ENCODE measurements at places on chromosomes 16 and 17.

DNA sequence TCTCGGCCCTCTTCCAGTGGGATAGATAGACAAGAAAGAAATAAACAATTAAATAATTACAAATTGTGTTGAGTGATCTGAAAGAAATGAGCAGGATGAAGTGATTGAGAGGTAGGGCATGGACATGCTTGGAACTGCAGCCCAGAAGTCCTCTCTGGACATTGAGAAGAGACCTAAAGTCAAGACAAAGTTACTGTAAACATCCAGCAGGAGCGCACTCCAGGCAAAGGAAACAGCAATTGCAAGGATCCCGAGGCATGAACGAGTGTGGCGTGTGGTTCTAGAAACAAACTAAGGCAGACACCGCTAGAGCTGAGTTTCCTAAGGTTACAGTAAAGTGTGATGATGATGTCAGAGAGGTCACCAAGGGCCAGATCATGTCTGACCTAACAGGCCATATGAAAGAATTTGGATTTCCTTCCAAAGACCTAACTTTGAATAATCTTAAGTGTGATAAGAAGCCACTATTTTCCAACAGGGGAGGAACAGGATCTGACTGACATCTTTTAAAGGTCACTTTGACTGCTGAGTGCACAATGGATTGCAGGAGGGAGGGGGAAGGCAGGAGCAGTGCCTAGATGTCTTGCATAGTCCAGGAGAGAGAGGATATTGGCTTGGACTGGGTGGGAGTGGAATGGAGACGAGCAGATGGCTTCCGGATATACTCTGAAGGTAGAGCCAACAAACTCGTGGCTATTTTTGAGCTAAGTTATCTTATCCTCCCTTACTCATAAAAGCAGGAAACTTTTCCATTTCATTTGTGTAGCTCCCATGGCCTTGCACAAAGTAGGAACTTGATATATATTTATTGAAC, 19.0 kb downstream of the ABCC12 start:
- no peak for DNase-seq

GRCh38 chr17:49021095-49021767, 24.0 kb downstream of the IGF2BP1 start:
- DNase-seq = no peak

- no peak for DNase-seq
Observed at GRCh38 chr16:55324285-55325079, 479 bp downstream of the IRX6 start.

GRCh38 chr17:10019941-10020451, 114.9 kb upstream of the RCVRN start:
- DNase-seq = no peak

GRCh38 chr16:27408012-27408601, 6.1 kb downstream of the IL21R start:
- no peak for DNase-seq

- DNase-seq = no peak
Observed at GRCh38 chr16:82665025-82665424, 38.3 kb downstream of the CDH13 start.

DNA sequence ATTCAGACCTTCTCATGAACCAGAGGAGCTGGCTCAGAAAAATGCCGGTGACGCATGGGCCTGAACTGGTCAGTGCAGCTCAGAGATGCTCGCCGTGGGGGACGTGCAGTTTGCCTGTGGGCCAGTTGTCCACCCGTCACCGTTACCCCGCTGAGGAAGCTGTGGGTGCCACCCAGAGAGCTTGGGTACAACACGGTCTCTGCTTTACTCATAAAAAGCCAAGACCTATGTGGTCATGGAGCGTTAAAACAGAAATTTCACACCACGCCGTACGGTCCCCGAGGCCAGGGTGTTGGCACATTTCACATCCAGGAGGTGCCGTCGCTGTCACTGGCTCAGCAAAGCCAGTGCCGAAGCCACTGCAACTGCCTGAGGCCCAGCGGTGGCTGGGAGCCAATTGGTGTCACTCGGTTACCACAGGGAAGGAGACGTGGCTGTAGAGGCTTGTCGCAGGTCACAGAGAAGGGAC, 120.9 kb downstream of the METRNL start:
- no peak for DNase-seq

DNA sequence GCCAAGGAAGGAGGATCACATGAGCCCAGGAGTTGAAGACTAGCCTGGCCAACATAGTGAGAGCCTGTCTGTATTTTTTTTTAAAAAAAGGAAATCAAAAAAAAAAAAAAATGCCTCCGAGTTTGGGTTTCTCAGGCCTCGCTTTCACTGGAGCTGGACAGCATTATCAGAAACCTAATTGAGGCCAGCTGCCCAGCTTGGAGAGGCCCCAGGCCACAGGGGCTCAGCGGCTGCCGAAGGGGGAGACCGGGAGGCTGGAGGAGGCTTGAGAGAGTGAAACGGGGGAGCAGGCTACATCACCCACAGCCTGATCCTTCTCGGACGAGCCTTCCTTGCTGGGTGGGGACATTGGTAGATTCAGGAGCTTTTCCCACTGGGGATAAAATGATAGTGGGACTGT, 5.1 kb downstream of the TTYH2 start:
- no peak for DNase-seq

DNA sequence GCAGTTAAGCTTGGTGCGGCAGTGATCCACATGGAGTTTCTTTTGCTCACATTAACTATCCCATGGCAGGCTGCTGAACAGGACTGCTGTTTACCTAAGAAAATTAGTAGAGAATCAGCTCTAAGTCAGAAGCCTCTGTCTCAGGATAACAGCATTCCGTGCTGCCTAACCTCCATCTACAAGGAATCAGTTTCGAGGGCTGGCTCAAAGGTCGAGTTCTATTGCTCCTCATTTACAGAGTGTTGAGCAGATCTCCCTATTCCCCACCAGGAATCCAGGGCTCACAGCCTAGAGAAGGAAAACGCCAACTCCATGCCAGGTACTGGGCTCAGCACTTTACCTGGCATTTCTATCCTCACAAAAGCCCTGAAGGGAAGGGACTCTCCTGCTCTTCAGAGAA, 9.9 kb downstream of the GINS2 start:
- DNase-seq = no peak

GRCh38 chr17:60652454-60653247, 25.0 kb upstream of the BCAS3 start:
- DNase-seq = no peak

GRCh38 chr17:47057830-47058229, 78.8 kb upstream of the RPRML start:
- DNase-seq = no peak

DNA sequence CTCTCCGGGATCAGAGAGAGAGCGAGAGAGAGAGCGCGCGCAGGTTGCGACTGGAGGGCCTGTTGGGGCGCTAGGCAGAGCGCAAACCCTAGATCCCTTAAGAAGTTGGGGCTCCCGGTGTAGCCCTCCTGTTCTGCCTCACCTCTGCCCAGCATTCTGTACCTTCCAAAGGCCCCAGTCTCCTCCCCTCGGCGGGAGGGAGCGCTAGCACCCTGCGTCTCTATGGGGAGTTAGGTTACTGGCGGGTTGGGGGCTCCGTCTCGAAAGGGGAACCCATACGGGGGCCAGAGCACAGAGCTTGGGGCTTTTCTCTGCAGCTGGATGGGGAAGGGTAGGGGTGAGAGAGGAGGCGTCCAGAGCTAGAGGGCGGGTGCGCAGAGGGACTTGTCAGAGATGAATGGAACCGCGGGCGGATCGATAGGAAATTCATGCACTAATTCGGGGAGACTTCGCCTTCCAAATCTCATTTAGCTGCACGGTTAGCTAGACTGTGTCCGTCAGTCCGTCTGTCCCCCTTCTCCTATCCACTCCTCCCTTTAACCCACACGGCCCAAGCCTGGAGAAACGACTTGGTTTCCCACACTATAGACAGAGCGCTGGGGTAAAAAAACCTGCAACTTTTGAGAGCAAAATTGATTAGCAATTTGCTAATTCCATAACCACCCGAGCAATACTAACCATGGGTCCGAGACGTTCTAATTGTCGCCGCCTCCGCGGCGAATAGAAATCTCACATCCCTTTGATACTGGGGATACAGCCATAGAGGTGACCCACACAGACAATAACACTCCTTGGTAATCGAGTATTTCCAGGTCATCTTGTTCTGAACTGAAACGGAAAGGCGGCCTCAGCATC, 693 bp upstream of the HOXB4 start:
- DNase-seq = no peak

DNA sequence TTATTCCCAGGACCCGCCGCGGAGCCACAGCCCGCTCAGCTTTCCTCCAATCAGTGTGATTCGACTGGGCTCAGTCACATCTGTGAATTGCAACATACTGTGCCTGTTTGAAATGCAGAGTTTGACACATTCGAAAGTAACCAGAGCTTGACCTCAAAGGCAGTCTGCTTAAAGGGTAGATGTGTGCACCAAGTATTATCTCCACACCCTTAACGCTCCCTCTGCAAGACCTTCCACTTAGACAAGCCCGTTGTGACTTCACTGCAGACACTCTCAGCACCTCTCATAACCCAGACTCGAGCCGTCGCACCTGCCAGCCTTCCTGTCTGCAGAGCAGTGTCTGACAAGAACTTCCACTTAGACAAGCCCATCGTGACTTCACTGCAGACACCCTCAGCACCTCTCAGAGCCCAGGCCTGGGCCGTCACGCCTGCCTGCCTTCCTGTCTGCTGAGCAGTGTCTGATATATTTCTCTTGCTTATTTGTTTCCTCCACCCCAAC, 3.7 kb downstream of the KLHDC4 start:
- no peak for DNase-seq

DNA sequence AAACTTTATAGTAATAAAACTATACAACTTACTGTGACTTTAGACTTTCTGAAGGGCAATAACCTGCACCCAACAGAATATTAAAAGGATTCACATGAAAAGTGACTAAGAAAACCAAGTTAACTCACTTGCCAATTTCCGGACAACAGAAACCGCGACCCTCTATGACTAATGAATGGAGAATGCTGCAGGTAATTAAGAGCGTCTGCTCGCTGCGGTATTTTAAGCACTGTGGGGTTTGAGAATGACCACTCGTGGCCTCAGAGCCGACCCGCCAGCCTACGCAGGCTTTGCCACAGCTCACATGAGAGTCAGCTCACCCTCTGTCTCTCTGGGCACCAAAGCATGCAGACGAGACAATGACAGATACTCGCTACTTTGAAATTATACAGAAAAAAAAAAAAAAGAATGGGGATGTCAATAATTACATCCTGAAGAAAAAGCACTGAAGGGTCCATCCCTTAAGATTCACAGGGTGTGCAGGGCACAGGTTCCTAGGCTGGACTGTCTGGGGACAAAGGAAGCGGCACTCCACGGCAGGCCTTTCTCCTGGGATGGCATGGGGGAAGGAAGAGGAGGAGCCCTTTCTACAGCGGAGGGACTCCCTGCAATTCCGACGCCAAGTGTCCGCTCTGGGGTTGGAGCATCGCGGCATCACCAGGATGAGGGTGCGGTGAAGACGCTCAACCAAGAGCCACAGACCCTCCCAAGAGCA, 35.0 kb downstream of the ZCCHC14 start:
- DNase-seq = no peak

DNA sequence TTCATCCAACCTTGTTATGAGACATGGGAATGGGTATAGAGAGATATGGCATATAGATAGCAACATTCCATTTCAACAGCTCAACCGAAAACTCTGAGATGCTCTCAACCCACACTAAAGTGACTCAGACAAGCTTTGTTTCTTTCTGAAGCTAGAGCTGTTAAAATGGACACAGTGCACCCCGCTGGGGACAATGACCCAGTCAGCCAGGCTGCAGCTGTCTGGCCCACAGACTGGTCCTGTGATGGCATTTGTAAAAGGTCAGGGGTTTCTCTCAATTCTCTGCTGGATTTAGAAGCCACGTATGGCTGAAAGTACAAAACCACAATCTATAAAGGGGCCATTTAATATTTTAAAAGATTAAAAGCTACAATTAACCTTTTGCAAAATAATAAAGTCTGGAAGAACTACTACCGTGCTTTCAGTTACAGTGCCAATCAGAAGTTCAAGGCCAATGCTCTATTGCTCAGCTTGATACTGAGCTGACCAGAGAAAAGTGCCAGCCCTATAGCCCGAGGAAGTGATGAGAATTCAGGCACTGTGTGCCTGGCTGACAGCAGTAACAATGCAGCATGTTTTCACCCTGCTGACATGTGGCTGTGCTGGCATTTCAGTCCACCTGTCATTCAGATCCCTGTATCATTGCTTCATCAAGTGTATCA, 60.2 kb downstream of the TEX2 start:
- no peak for DNase-seq

DNA sequence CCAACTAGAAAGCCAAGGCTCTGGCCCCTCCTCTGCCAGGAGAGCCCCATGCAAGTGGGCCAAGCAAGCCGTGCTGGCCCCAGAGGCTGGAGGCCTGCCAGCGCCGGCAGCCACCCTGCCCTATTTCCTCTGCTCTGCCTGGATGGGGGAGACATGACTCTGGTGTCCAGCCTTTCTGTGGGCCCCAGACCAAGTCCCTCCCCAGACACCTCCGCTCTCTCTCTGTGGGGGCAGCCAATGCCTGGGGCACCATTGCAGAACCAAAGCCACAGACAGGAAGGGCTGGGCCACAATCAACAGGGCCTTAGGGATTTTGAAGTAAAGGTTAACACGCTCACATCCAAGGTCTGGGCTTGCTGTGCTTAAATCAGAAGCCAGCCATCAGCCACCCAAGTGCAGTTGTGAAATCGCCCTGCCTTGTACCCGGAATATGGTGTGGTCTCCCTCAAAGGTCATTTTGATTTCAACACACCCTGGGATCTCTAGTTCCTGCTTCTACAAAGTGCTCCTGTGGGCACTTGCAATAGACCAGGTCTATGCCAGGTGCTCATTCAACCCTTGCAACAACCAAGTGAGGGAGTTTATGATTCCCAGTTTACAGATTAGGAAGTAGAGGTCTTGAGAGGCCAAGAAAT, 63.5 kb upstream of the TEX2 start:
- DNase-seq = no peak

DNA sequence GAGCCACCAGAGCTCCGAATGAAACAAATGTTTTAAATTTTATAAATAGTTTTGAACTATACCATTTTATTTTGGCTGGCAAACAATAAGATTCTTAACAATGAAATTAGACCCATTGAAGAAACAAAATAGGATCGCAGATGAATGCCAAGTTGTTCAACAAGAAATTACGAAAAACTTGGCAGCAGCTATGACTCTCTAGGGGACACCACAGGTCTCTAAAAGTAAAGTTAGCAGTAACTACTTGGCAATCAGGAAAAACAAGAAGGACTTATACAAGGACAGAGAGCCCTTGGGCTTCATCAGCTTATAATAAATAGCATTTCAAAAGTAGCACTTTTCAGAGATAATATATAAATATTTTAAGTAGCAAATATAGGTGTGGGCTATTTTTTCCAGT, 603.8 kb upstream of the PSMD7 start:
- no peak for DNase-seq

All from T follicular helper cell (primary cell).